SW480 (cell line): ENCODE measurements at places on chromosomes 13 and 19.

DNA sequence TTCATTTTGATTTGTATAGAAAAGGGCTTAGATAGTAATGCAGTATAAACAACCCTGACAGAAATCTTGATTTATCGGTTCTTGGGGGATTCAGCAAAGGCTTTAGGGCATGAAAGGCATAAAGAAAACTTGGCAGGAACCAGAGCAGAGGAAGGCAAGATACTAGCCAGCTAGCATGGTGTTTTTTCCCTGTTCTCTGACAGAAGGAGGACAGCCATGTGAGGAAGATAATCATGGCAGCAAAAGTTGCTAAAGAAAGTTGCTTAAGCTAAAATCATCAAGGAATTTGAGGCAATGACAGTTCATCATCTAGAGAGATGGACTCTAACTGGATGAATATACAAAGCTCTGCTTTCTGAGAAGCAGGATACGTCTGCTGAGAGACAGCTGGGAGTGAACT lies 294.1 kb downstream of the KCNRG start:
- DNase-seq = no peak

- DNase-seq = no peak
Measured at GRCh38 chr19:21314676-21315075, 14.5 kb downstream of the ZNF708 start.

DNA sequence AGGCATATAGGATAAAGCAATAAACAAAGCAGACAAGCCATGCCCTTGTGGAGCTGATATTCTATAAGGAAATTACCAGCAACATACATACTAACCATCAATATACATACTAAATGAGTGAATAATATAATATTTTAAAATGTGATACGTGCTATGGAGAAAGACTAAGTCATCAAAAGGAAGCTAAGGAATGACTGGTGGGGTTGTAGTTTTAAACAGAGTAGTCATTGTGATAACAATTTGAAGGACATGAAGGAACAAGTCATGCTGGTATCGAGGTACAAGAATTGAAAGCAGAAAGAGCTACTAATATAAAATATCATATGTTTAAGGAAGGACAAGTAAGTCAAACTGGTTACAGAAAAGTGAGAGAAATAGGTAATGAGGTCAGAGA lies 894.9 kb upstream of the PCDH9 start:
- DNase-seq = no peak

GRCh38 chr19:6381030-6381750 lies 5.5 kb upstream of the PSPN start:
- DNase-seq = no peak

GRCh38 chr19:17097593-17098126 lies 22.1 kb downstream of the MYO9B start:
- peak; percentile 63 for DNase-seq

GRCh38 chr19:42555801-42556200 lies 27.5 kb upstream of the CEACAM1 start:
- DNase-seq = no peak

- DNase-seq = no peak
Measured at GRCh38 chr13:30789166-30789862, 54.0 kb downstream of the ALOX5AP start.

DNA sequence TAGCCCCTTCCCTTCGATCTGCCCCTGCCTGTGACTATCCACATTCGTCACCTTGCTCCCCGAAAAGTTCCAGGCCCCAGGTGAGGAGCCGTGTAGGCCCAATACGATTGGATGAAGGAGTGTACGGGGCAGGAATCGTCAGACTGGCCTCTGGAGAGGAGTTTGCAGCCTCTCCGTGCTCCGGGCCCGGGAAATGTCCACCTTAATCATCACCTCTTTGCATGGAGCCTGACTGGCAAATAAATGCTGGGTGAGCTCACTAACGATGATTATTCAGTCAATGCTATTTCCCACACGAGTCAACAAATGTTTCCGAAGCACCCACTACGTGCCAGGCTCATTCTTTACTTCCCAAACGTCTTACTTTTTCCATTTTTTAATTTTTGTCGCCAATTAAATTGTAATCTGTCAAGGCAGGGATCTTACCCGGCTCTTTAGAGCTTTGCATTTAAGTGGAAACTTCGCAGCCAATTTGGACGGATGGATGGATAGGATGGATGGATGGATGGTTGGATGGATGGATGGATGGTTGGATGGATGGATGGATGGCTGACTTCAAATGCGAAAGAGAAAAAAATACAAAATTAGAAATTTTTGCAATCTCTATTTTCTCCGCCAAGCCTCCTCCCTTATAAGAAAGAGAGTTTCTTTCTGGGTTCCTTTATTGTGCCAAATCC lies 45.8 kb downstream of the TGDS start:
- peak; percentile 76 for DNase-seq

DNA sequence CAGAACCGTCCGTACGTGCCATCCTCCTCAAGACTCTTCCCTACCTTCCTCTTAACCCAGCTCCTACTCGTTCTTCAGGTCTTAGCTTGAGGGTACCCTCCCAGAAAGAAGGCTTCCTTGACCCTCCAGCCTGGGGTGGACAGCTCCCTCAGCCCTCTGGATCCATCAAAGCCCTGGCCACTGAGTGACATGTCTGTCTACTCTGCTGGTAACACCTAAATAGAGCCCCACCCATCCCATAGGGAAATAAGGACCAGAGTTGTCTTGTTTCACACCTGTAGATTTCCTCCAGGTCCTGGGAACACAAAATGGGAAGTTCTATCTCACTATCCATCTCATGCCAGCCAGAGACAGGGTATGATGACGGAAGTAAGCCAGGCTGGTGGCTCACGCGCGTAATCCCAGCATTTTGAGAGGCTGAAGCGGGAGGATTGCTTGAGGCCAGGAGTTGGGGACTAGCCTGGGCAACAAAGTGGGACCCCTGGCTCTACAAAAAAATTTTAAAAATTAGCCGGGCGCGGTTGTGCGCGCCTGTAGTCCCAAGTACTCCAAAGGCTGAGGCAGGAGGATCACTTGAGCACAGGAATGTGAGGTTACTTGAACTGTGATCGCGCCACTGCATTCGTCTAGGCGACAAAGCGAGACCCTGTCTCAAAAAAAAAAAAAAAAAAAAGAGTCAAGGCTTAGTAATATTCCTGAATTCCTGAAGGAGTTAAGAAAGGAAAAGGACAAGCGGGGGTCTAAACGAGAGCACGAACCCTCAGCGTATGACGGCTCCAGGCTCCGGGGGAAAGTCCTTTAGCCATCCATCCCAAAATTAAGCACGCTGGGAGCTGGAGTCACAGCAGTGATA lies 566 bp upstream of the CCDC97 start:
- DNase-seq = peak; percentile 37

DNA sequence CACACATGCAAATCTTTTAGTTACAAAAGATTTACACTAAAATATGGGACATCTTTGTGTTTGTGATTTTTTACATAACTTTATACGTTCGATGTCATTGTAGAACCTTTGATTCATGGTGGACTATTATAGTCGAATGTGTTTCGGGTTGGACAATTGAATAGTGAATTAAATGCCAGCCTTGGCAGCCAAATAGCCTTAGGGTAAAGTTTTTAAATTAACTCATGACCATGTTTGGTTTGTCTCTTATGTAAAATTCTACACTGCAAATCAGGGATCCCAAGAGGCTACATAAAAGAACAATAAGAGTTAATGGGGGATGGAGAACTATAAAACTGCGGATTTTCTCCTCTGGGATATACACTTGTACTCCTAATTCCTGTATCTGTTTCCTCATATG lies 1735.6 kb upstream of the SPRY2 start:
- DNase-seq = no peak

DNA sequence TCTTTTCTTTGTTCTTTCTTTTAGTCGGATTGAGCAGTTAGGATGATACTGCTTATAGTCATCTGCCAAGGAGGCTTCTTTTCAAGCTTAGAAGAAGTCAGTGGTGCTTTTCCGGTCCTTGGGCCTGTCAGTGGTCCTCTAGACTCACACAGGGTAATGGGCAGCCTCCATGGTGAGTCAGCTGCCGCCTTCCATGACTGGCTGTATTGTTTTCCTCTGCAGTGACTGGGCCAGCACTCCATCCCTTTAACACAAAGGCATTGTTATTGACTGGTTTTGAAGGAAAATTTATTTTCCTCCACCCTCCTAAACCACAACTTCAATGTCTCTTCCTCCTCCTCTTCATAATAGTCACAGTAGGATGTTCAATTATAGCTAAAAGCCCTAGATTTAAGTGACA lies 47.1 kb upstream of the CNMD start:
- DNase-seq = peak; percentile 74

- DNase-seq = no peak
Measured at GRCh38 chr19:12773571-12773970, 1.8 kb downstream of the HOOK2 start.

- no peak for DNase-seq
Measured at GRCh38 chr13:28743499-28744083, 24.8 kb upstream of the SLC46A3 start.

DNA sequence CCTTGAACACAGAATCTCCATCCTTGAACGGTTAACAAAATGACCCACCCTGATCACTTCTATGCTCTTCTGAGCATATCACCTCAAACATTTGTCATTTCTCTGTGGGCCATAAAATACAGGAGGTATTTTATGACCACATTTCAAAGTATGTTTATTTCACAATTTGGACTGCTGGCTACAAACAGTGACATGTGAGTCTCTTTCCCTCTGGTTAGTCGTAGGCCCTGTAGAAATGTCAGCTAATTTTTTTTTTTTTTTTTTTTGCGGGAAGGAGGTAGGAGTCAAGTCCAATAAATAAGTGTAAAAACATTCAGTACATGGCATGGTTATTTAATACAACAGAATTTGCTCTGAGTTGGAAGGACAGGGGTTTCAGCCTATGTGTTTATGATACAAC lies 70.7 kb downstream of the FOXO1 start:
- no peak for DNase-seq

GRCh38 chr13:98301721-98302120 lies 124.7 kb upstream of the RNF113B start:
- peak; percentile 19 for DNase-seq

GRCh38 chr19:3265432-3265831 lies 41.0 kb downstream of the CELF5 start:
- no peak for DNase-seq
